Right cardiac atrium (tissue), 5 donors: ENCODE measurements at places on chromosomes 11 and 22. TPM values are rescaled to one million over a fixed set of nuclear protein-coding genes. Genes with fewer than 3 reads are reported as not detected.

GRCh38 chr11:16097543-16097942 is 258.8 kb downstream of the SOX6 start:
- no peak for DNase-seq

DNA sequence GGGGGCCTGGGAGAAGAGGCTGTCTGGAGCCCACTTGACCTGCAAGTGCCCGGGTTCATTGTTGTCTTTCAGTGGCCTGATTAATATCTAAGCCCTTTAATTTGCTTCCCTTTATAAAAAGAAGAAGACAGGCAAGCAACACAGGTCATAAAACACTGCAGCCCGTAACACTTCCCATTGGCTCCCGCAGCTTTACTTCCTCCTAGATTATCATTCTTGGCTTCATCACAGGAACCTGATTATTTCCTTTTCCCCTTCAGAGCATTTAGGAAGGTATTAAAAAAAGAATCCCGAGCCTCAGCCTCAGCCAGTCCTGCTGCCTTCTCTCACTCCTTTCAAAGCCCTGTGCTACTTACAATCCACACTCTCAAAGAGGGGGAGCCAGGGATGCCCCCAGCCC is 183.2 kb downstream of the GRIK4 start:
- DNase-seq, result no peak

DNA sequence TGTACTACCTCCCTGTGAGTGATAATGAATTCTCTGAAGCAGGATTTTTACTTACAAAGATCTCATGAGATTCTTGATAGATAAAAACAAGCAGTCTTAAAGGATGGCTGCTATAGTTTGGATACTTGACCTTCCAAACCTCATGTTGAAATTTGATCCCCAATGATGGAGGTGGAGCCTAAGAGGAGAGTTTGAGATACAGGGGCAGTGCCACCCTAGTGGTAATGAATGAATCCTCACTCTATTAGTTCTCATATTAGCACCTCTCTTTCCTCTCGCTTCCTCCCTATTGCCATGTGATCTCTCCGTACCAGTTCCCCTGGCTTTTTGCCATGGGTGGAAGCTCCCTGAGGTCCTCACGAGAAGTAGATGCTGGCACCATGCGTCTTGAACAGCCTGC is 37.9 kb upstream of the OR8B8 start:
- DNase-seq, result no peak

DNA sequence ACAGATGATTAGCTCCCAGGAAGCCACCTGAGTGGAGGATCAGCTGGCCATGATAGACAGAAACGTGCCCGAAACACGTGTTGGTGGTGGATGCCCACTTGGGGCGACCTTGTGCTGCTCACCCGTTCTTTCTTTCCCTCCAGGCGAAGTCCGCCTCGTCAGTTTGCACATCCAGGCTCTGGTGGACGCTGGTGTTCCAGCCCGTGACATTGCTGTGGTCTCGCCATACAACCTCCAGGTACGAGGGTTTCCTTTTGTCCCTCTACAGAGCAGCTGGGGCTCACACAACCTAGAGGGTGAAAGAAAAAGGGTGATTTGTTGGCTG is 30.6 kb downstream of the IGHMBP2 start:
- DNase-seq, result no peak

- no peak for DNase-seq
Observed at GRCh38 chr11:86490582-86490981, 115.9 kb downstream of the CCDC81 start.

DNA sequence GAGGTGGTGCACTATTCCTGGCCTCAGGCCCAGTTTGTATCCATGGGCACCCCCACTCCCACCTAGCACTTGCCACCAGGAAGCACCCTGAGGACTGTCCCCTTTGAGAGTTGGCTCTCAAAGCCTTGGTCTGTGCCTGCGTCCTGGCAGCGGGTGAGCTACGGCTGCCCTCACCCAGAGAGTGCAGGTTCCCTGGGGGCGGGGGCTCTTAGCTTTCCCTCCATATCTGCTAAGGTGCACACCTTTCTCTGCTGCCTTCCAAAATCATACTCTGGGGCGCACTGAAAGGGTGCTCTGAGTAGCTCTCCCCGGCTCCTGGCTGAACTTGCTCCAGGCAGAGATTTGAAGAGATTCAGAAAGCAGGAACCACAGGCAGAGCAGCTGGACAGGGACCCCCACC is 7.1 kb downstream of the KCNQ1 start:
- no peak for DNase-seq

The SLC22A9 gene
- total RNA-seq, result not detected

The PGR gene
- total RNA-seq, result 10.1 TPM
